ENCODE measurements at places on chromosomes 13 and 19. TPM values are rescaled to one million over a fixed set of nuclear protein-coding genes. Genes with fewer than 3 reads are reported as not detected.

The ZNF382 gene
- 3.0 TPM for total RNA-seq

DNA sequence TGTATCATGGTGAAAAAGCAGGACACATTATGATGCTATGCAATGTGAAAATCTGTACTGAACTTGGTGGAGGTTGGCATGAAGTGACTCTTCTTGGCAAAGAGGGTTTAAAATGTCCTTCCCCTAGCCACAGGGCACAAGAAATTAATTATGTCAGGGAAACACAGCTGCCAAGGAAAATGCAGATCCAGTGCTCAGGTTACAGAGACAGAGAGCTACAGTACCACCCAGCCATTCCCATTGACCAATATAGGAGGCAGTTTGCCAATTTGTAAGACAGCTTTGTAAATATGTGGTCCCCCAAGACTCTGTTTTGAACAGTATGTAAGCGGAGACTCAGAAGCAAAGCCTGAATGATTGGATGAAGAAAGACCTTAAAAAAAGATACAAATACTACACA is 69.4 kb upstream of the KLF12 start:
- no peak for DNase-seq

The SIPA1L3 gene
- total RNA-seq, result 6.0 TPM

- no peak for DNase-seq
These were observed 27.9 kb downstream of the RCBTB2 start for GRCh38 chr13:48505012-48505411.

- peak; percentile 35 for DNase-seq
These were observed at the start of gene AMER2 for GRCh38 chr13:25171517-25172302. Gene AMER2 (minus strand): TSS chr13:25172288. CDS start chr13:25171619, 669 bp downstream.

GRCh38 chr19:2841855-2842574 is 740 bp downstream of the ZNF555 start:
- DNase-seq, result no peak

DNA sequence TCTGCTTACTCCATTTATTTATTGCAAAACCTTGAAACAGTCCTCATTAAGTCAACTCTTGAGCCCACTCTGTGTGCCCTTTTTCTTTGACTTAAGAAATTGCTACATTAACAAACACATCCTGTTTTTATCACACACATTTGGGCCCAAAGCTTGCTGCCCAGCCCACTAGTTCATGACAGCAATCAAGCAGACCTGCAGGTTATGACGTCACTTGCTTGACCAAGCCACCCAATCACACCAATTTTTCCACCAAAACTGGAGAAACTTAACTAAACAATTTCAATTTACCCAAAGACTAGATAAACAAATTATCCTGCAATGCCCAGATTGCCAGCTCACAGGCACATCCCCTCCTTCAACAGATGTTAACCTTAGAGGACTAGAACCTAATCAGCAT is 120.7 kb downstream of the ZNF429 start:
- DNase-seq, result no peak

- no peak for DNase-seq
These were observed 4.5 kb upstream of the ARHGAP45 start for GRCh38 chr19:1062387-1063029.

- DNase-seq, result no peak
These were observed 24.8 kb upstream of the LAIR1 start for GRCh38 chr19:54389553-54389952.

- no peak for DNase-seq
These were observed 9.5 kb downstream of the NALCN start for GRCh38 chr13:101406791-101407190.

The SIGLEC6 gene
- 0.63 TPM for total RNA-seq

DNA sequence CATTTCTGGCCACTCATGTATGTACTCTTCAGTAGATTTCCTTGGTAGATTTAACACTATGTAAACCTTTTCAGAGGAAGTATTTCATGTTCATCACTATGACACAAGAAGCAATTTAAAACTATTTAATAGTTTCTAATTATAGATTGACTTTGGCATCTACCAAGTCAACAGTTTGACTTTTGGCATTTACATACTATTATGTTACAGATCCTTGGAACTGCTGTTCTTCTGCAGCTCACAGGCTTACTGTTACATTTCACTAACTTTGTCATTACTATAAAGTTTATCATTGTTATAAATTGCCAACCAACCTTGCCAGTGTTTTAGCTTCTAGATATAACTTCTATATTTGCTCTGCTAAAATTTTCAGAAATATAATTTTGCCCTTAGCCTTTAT is 18.7 kb downstream of the SUPT20H start:
- DNase-seq, result no peak

DNA sequence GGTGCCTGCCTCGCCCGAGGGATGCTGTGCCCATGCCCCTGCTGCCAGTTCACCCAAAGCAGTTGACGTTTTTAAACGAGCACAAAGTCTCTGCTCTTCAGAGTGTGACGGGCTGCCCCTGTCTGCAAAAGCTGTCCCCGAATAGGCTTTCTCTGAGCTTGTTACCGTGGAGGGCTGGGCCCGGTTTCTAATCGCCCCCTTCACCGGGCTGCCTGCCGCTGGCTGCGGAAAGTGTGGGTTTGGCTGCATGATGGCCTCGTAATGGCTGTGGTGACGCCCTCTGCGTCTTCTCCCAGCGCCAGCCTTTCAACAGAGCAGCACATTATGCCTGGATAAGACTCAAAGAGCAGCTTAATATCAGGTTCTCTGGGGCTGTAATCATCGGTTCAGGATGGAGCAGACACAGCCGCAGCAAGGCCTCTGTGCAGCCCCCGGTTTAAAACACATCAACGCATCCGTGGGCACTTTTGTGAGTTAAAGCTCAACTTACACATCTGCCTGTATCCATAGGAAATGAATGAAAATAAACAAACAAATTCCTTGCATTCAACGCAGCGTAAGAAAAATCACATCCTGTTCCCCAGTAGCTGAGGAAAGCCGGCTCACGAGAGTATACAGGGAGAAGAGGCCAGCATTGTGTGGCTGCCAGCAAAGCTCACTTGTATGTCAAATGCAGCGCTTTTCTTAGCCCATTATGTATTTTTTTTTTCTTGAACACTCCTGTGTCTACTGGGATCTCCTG is 166.4 kb upstream of the SOX1 start:
- peak; percentile 33 for DNase-seq

Data from Daoy (cell line).